Activated CD4-positive, alpha-beta memory T cell treated with anti-CD3 and anti-CD28 coated beads, Interleukin-2, amount 10 ng/mL, durations not matched to agents 7 days and 5 days (primary cell): ENCODE measurements at places on chromosomes 3 and 15. TPM values are rescaled to one million over a fixed set of nuclear protein-coding genes. Genes with fewer than 3 reads are reported as not detected.
A peak's percentile ranks its signal among the peaks of the same experiment; 100 is the strongest.

DNA sequence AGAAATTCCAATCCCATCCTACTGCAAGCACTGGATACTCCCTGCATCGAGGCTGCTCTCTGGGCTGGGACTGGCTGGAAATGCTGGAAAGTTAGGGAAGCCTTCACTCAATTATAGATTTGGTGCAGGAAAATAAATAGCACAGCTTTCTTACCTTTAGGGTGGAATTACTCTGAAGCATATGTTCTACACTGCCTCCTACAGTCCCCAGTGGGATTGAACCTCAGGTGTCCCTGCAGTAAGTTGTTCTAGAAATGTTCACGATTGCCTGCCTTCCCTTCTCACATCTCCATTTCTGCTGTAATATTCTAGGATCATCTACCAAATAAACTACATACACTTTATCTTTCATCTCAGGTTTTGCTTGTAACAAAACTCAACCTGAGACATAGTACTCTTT is 536.7 kb upstream of the LMCD1 start:
- no peak for DNase-seq
- no peaks in the 10 kb centered on the region for H3K36me3 ChIP-seq
- H3K27ac ChIP-seq, result no peak overlapping the region
- no peaks in the 10 kb centered on the region for H3K27me3 ChIP-seq

GRCh38 chr3:11162401-11163345 is 8.4 kb downstream of the HRH1 start:
- no peak overlapping the region for H3K27ac ChIP-seq
- DNase-seq, result no peak
- H3K36me3 ChIP-seq, result no peaks in the 10 kb centered on the region
- peaks cover 48% of the 10 kb centered on the region for H3K27me3 ChIP-seq
- H3K4me1 ChIP-seq, result no peaks in the 10 kb centered on the region

- peaks cover 21% of the 10 kb centered on the region for H3K27me3 ChIP-seq
- H3K36me3 ChIP-seq, result no peaks in the 10 kb centered on the region
- H3K27ac ChIP-seq, result no peak overlapping the region
- no peak for DNase-seq
- no peaks in the 10 kb centered on the region for H3K4me1 ChIP-seq
Observed at GRCh38 chr15:82556315-82557035, 16.2 kb upstream of the RPS17 start.

DNA sequence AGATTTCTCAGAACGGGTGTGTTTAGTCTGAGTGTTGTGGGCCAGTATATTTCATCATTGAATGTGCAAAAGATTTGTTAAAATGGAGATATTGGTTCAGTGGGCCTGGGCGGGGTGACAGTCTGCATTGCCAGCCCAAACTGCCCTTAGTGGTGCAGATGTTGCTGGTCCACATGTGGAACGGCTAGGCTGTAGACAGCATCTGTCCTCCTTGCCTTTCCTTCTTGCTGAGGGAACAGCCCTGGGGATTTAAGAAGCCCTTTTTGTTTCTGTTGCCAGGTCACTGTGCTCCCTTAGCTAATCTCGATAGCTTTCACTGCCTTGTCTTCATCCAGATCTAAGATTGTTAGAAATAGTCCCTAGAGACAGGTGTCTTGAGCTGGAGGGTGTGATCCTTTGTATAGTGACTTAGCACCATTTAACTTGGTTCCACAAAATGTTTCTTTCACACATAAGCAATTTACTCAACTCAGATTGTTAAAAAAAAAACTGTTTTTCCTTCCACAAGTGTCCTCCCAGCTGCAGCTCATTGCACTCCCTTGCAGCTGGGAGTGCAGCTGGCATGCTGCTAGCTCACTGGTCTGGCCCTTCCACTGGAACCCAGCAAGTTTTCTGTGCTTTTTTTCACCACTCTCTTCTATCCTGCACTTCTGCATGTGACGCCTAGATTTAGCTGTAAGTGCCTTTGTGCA is 37.5 kb downstream of the GAP43 start:
- H3K36me3 ChIP-seq, result no peaks in the 10 kb centered on the region
- H3K27me3 ChIP-seq, result peaks cover 2% of the 10 kb centered on the region
- H3K4me3 ChIP-seq, result no peak overlapping the region
- H3K4me1 ChIP-seq, result peaks cover 24% of the 10 kb centered on the region
- no peak overlapping the region for H3K27ac ChIP-seq

DNA sequence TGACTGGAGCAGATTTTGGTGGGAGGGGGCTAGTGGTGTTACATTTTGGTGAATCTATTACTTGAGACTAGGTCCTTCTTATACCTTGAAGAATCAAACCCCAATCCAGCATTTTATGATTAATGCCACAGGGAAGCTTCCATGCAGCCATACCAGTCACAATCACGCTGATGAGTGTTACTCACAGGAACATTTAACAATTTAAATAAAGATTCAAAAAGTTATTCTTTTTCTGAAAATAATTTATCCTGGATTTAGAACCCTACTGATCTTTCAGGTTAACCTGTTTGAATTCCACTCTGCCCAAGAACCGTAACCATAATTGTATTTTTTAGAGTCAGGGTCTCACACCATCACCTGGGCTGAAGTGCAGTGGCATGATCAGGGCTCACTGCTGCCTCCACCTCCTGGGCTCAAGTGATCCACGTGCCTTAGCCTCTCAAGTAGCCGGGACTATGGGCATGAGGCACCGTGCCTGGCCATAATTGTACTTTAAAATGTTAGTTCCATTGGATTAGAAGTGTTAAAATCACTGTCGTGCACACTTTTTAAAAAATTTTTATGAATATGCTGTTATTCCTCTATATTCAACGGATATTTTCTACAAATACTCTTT is 929 bp upstream of the MTMR10 start:
- peaks cover 30% of the 10 kb centered on the region for H3K4me1 ChIP-seq
- peaks cover 12% of the 10 kb centered on the region for H3K36me3 ChIP-seq
- no peak for DNase-seq
- H3K27ac ChIP-seq, result peak overlapping the region; percentile 68
- H3K27me3 ChIP-seq, result peaks cover 11% of the 10 kb centered on the region
- peak overlapping the region; percentile 81 for H3K4me3 ChIP-seq

- no peaks in the 10 kb centered on the region for H3K36me3 ChIP-seq
- DNase-seq, result no peak
- no peaks in the 10 kb centered on the region for H3K27me3 ChIP-seq
- H3K4me3 ChIP-seq, result no peak overlapping the region
- peaks cover 51% of the 10 kb centered on the region for H3K4me1 ChIP-seq
- H3K27ac ChIP-seq, result peak overlapping the region; percentile 70
Observed at GRCh38 chr15:84721371-84721770, 5.4 kb upstream of the SEC11A start.

GRCh38 chr3:45224824-45225464 is 1.1 kb downstream of the TMEM158 start:
- peak overlapping the region; percentile 11 for H3K27ac ChIP-seq
- peaks cover 10% of the 10 kb centered on the region for H3K4me1 ChIP-seq
- H3K36me3 ChIP-seq, result no peaks in the 10 kb centered on the region
- H3K4me3 ChIP-seq, result peak overlapping the region; percentile 61
- DNase-seq, result peak; percentile 36

GRCh38 chr3:66303491-66303901 is 82.7 kb downstream of the SLC25A26 start:
- peak overlapping the region; percentile 96 for H3K27ac ChIP-seq
- peak overlapping the region; percentile 64 for H3K4me3 ChIP-seq
- peak; percentile 68 for DNase-seq

DNA sequence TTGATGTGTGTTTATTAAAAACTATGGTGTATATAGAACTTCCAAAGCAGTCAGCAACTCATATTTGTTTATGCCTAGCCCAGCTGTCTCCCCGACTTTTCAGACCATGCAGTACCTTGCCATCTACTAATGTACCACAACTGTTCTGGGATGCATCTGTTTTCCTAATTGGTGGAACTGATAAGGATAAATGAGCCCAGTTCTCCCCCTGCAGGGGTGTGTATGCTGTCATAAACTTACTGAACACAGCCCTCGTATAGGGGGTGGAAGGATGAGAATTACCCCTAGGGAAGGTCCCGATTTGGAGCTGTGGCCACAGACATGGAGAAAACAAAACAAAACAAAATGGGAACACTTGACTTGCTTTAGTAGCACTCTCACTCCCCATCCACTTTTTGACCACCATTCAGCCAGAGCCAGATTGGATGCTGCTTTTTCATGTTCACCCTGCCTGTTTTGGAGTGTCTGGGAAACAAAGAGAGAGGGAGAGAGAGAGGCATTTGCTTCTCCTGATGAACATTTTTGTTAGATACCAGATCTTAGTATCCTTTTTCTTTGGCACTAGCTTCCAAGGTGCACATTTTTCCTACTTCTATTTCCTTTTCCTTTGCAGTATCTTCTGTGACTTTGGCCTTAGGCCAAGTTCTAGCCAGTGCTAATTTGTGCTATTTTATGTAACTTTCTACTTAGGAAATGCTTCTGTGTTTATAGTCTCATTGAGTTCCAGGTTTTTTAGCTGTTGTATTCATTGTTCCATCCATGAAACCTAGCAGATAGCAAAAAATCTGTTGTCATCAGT is 29.1 kb downstream of the CADM2 start:
- H3K27ac ChIP-seq, result no peak overlapping the region
- DNase-seq, result no peak
- H3K4me1 ChIP-seq, result no peaks in the 10 kb centered on the region

GRCh38 chr3:167740961-167741587 is 5.6 kb downstream of the SERPINI1 start:
- DNase-seq, result peak; percentile 22
- H3K36me3 ChIP-seq, result no peaks in the 10 kb centered on the region
- H3K27me3 ChIP-seq, result no peaks in the 10 kb centered on the region
- H3K4me1 ChIP-seq, result peaks cover 3% of the 10 kb centered on the region
- no peak overlapping the region for H3K27ac ChIP-seq

DNA sequence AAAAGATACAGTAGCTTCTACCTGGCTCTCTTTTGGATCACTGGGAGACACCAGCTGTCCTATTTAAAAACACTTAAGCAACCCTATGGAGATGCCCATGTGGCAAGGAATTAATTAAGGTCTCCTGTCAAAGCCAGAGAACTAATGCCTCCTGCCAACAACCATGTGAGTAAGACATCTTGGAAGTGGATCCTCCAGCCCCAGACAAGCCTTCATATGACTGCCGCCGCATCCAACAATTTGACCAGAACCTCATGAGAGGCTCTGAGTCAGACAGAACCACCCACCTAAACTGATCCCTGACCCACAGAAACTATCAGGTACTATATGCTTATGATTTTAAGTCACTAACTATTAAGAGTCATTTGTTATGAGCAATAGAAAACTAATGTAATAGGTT is 22.3 kb downstream of the IFT80 start:
- no peaks in the 10 kb centered on the region for H3K4me1 ChIP-seq
- no peak for DNase-seq
- no peak overlapping the region for H3K27ac ChIP-seq
- peaks cover 30% of the 10 kb centered on the region for H3K36me3 ChIP-seq
- H3K27me3 ChIP-seq, result no peaks in the 10 kb centered on the region
- no peak overlapping the region for H3K4me3 ChIP-seq

GRCh38 chr3:149080011-149080698 is 6.2 kb downstream of the HLTF start:
- H3K4me3 ChIP-seq, result no peak overlapping the region
- H3K27ac ChIP-seq, result no peak overlapping the region
- H3K36me3 ChIP-seq, result peaks cover 11% of the 10 kb centered on the region
- peaks cover 15% of the 10 kb centered on the region for H3K4me1 ChIP-seq
- H3K27me3 ChIP-seq, result no peaks in the 10 kb centered on the region
- DNase-seq, result no peak

- no peaks in the 10 kb centered on the region for H3K4me1 ChIP-seq
- H3K4me3 ChIP-seq, result no peak overlapping the region
- H3K36me3 ChIP-seq, result no peaks in the 10 kb centered on the region
- DNase-seq, result no peak
Observed at GRCh38 chr3:13795816-13796215, 84.1 kb downstream of the WNT7A start.

PLSCR5 gene
- not detected for total RNA-seq

SAXO2 gene
- not detected for total RNA-seq

DAZL gene
- total RNA-seq, result not detected

ADCY5 gene
- total RNA-seq, result not detected

A4GNT gene
- total RNA-seq, result not detected

HACD2 gene
- total RNA-seq, result 23.2 TPM
